ENCODE measurements at places on chromosomes 2 and 18.

DNA sequence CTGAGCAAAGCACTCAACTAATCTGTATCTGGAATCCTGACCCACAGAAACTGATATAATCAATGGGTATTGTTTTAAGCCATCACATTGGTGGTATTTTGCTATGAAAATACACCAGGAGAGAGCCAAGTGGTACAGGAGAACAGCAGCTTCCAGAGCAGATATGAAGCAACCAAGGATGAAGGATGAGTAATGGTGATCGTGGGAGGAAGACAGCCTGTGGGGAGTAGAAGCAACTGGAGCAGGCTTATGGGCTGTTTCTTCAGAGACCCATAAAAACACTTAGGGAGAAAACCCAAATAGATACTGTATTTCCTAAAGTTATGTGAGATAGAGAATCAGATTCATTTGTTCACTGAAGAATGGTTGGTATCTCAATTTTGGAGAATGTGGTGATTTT, 330.8 kb downstream of the NUP35 start:
- no peak for DNase-seq

DNA sequence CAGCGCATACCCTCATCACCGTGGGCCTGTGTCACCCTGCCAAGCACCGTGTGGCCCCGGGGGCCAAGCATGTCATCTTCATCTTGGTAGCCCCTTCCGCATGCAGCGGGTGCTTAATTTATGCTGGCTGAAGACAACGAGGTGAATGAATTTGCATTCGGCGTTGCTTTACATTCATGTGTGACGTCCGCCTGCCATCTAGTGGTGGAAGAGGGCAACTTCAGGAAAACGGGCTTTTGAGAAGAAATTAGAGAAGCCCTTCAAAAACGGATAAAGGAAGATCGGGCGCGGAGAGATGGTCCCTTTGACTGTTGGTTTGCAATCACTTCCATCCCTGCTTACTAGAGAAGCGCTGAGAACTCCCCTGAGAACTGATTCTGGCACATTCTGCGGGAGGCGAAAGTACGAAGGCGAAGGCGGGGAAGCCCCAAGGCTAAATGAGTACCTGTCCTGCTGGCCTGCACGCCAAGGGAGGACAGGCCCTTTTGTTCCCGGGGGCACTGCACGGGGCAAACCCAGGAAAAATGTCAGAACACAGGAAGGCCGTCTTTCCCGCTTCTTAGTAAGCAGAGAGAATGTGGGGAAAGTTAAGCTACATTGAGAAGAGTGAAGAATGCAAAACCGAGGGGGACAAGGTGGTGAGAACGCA, 145.9 kb downstream of the ZNF516 start:
- peak; percentile 44 for DNase-seq

GRCh38 chr2:217880891-217881290, 121.9 kb downstream of the TNS1 start:
- no peak for DNase-seq

DNA sequence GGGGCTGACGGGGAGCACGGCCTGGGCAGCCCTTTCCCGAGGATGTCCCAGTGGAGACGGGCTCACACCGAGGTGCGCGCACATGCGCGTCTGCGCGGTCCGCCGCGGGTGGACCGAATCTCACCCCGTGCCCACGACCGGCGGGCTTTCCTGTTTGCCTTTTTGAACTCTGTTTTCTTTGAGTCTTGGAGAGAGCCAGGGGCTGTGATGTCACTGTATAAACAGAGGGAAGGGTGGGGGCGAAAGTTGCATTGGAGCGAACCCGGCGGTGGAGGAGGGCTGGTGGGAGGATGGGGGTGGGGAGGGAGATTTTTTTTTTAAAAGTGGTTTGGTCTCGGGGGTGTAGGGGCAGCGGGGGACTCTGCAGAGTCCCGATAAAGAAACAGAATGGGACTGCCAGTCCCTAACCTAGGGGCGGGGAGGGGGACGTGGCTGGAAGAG, 141.2 kb upstream of the CTAGE1 start:
- peak; percentile 58 for DNase-seq

GRCh38 chr2:139196754-139197153, 416.6 kb upstream of the NXPH2 start:
- DNase-seq = no peak

DNA sequence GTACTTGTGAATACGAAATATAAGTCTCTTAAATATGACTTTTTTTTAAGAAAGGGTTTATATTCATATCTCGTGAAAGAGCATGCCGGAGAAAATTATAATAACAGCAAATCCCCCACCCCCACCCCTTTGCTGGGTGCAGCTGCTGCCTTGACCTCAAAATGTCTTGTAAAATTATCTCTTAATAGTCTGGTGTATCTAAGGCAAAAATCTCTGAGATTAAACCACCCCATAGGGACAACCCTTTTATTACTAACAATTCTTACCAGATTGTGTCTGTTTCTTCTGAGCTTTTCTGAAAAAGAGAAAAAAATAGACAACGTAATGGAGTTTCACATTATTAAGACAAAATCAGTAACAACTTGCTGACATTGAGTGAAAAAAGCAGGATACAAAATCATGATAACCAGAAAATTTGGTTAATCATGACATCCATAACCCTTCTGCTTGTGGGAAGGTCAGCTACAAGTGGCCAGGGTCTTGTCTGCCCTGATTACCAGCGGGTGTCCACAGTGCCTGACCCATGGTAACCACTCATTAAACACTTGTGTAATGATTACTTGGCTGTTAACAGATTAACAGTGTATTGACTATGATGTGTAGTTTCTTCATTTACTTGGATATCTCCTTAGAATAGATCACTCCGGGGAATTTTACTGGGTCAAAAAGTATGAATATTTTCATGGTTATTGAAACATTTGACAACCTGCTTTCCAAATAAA, 1.5 kb downstream of the STRADB start:
- no peak for DNase-seq

- DNase-seq = no peak
Observed at GRCh38 chr2:37868866-37869265, 56.2 kb upstream of the RMDN2 start.

GRCh38 chr2:156436497-156437085, 412 bp downstream of the GPD2 start:
- no peak for DNase-seq

DNA sequence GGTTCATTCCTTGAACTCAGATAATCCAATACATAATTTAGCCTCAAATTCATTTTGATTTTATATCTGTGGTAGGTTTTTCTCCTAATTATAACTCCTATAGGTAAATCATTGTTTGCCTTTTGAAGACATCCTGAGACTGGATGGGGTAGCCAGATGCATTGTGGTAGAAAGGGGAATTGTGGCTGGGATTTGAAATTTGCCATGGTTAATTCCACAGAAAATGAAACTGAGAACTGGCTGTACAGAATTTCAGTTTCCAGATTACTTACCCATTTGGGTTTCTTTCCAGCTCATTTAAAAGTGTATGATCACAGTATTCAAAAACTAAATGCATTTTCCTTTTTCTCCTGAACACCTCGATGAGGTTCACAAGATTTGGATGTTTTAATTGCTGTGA, 18.2 kb downstream of the CDKL4 start:
- no peak for DNase-seq

DNA sequence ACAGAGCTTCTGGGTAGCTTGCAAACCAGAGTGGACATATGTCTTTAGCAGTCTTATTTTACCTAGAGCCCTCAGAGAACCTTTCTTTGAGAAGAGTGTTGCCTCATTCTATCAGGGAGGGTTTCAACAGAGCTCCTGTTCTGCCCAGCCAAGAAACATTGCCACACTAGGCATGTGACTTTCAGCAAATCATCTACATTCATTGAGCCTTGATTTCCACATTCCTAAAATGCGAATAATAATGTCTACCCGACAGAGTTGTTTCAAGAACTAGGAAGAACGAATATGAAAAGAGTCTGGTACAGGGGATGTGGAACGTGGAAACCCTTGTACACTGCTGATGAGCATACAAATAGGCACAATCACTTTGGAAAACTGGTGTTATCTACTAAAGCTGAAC, 7.8 kb upstream of the PRKAG3 start:
- peak; percentile 61 for DNase-seq

GRCh38 chr2:8234757-8235374, 447.0 kb upstream of the ID2 start:
- no peak for DNase-seq

DNA sequence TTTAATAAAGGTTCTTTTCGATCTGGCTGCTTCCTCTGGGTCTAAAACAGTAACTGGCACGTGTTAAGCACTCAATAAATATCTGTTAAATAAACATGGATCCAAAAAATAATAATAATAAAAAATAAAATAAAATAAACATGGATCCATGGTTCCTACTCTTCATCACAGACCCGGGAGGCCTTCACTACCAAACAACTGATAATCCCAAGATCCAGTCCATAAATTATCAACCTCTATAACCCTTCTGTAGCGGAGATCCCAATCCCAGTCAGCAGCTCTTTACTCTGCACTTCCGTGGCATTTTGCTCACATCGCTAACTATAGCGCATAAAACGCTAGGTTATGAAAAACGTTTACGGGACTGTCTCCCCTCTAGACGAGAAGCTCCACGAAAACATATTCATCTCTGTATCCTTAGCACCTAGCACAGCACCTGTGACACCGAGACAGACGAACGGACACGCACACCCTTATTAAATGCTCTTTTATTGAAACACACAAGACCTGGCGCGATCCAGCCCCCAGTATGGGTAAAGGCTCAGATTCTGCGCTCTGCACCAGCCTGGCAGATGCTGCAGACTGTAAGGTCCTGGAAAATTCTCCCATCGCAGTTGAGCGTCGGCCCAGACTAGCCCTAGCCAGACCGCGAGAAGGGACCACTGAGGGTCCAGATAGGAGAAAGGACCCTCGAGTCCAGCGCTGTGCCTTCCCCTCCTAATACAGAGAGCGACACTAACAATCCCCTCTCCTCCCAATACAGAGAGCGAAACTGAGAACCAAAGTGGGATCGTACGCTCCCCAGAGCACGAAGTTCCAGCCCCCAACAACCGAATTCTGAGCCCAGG, 770 bp downstream of the NBAS start:
- no peak for DNase-seq

- no peak for DNase-seq
Observed at GRCh38 chr2:197927994-197928393, 123.6 kb downstream of the PLCL1 start.

GRCh38 chr2:25105336-25106085, 62.9 kb downstream of the POMC start:
- no peak for DNase-seq

DNA sequence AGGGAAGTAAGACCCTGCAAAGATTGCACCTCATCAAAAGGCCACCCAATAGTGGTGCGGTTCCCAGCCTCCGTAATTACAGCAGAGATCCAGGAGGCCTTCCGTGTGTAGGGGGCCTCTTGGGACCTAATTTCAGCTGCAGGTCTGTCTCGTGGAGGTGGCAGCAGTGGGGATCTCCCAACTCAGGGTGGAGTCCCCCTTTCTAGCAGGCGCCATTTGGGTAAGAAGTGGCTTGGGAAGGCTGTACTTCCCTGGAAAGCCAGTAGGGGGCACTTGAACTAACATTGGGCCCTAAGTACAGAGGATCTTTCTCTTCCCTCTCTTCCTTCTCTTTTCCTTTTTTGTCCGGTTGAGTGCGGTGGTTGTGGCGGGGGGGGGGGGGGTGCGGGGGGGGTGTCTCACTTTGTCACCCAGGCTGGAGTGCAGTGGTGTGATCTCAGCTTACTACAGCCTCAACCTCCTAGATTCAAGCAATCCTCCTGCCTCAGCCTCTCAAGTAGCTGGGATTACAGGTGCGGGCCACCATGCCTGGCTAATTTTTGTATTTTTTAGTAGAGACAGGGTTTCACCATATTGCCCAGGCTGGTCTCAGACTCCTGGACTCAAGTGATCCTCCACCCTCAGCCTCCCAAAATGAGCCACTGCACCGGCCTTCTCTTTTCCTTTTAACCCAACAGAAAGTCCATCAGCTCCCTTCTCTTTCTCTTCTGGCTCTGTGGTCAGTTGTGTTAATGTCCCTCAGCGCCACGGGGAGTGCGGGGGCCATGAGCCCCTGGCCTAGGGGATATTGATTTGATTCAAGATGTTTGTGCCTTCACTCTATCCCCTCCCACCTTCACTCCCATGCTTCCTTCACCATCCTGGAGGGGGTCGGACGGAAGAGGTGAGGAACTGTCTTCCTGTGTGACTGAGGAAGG, 32.0 kb downstream of the CENPO start:
- no peak for DNase-seq

GRCh38 chr2:174014699-174015070, 49.5 kb upstream of the SP3 start:
- no peak for DNase-seq

- DNase-seq = no peak
Observed at GRCh38 chr2:105697781-105698449, 46.8 kb upstream of the NCK2 start.

DNA sequence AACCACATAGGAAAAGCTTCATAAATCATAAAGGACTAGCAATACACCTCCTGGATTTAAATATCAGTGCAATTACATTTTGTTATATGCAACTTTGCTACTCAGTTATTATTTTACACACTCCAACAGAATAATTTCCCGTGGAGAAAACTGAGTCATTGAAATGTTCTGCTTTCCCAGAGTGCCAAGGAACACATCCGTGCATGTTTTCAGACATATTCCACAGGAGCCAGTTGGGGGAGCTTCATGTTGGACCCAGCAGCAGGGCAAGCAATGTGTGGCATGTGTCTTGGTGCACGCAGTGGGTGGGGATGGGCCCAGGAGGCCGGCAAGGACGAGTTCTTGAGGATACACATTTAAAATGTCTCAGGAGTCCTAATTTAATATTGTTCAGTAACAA, 14.4 kb upstream of the SMIM21 start:
- DNase-seq = no peak

- DNase-seq = no peak
Observed at GRCh38 chr2:29360016-29360784, 245.0 kb downstream of the CLIP4 start.

DNA sequence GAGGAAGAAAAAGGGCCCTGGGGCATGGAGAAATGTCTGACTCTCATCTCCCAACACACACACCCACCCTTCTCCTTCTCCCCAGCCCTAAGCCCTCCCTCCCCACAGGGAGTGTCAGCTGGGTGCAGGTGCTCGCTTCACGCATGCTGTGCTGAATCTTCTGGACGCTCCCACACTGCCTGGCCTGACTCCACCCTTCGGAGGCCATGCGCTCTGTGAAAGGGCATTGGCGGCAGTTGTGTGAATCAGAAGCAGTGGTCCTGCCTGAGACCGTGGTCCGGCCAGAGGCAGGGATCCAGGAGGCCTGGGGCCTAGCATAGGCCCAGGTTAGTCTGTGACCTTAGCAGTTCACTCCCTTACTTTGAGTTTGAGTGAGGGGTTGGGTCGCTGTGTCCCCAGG, 57.1 kb downstream of the LONRF2 start:
- DNase-seq = no peak

- no peak for DNase-seq
Observed at GRCh38 chr2:161166538-161167409, 6.5 kb downstream of the TANK start.

- no peak for DNase-seq
Observed at GRCh38 chr18:73626859-73627258, 520.8 kb downstream of the FBXO15 start.

- DNase-seq = no peak
Observed at GRCh38 chr2:218275371-218276072, 5.2 kb downstream of the PNKD start.

GRCh38 chr18:50662177-50662576, 102.3 kb downstream of the MAPK4 start:
- no peak for DNase-seq

GRCh38 chr2:206368933-206369569, 74.3 kb upstream of the ADAM23 start:
- no peak for DNase-seq

GRCh38 chr2:200336980-200337615, 30.6 kb downstream of the SPATS2L start:
- no peak for DNase-seq

GRCh38 chr2:217250013-217250524, 390.2 kb upstream of the TNP1 start:
- DNase-seq = no peak

- no peak for DNase-seq
Observed at GRCh38 chr18:35732162-35732561, 150.6 kb downstream of the GALNT1 start.

All from PC-9 (cell line).